ENCODE measurements at places on chromosomes 4 and X.

DNA sequence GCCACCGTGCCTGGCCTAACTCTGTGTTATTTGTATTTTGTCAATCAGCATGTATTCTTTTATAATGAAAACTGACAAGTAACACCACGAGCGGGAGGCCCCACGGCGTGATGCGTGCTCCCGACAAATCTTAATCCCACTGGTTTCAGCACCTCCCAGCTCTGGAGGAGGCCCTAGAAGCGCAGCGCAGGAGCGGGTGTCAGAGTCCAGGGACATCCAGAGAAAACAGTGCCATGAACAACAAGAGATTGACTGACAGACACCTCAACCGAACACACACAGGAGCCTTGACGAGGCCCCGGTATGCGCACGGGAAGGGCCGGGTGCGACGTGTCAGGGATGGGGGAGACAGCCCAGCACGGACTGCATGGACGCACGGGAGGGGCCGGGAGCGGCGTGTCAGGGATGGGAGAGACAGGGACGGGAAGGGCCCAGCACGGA, 23.0 kb downstream of the GAK start:
- DNase-seq: no peak

DNA sequence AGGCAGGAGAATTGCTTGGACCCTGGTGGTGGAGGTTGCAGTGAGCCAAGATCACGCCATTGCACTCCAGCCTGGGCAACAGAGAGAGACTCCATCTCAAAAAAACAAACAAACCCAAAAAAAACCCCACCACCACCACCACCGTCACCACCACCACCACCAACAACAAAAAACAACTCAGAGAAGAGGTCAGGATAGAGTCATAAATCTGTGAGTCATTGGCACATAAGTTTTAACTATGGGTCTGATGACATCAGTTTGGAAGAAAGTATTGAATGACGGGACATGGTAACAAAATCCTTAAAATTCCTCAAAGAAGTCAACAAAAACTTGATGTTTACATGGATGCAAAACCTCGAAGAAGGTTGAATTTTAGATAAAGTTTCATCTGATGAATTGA, 288.0 kb upstream of the SFRP2 start:
- DNase-seq: no peak

DNA sequence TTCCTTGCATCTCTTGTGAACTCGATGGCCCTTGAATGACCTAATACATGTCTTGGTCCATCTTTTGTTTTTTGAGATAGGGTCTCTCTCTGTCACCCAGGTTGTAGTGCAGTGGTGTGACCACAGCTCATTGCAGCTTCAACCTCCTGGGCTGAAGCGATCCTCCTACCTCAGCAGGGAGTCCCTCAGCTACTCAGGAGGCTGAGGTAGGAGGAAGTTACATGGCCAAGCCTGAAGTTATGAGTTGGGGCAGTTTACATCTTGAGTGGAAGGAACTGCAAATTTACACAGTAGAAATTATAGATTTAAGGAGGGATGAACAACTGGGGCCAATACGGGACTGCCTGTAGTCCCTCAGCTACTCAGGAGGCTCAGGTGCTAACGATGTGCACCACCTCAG, 97.2 kb upstream of the METTL14 start:
- no peak for DNase-seq

GRCh38 chrX:77436682-77437081, 10.5 kb upstream of the FGF16 start:
- no peak for DNase-seq

DNA sequence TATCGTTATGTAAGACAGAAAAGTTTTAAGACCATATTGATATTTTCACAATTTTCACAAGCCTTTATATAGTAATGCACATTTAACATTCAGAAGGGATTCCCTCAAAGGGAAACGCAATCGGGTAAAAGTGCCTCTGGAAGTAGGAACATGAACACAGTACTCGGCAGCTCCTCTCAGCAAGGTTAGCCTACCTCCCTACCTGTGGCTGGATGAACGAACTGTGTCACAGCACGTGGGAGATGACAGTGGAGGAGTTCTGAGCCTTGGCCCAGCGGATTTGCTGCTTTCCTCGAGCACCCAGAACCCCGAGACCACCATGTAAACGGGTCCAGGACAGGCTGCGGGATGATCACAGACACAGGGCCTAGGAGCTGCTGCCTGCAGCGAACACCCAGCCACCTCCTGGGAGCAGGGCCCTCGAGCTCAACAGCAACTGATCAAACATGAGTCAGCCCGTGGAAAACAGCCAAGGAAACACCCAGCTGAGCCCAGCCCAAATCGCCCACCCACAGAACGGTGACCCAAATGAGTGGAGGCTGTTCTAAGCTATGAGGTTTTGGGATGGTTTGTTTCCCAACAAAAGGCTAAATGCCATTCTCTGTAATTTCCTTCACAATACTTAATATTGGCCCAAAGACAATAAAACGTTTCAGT, 30.4 kb downstream of the FAT1 start:
- DNase-seq: peak; percentile 58

- no peak for DNase-seq
Measured at GRCh38 chr4:1714303-1715001, 2.3 kb upstream of the SLBP start.

DNA sequence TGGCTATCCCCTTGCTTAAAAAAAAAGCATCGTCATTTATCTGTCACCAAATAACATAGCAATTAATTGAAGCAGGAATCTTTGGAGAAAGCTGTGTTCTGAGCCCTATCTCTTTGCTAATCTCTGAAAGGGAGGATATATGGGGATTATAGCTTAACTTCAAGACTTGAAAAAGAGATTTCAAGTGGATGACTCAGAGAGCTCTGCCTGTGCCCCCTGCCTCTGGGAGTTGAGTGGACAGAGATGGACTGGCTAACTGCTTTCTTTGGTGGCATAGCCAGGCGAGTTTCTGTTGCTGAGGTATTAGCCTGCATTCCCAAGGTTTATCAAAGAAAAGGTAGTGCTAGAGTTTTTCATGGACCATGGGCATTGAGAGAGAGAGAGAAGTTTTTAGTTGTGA, 91.6 kb downstream of the DDIT4L start:
- DNase-seq: no peak

GRCh38 chr4:70841951-70842350, 2.3 kb upstream of the GRSF1 start:
- DNase-seq: no peak

DNA sequence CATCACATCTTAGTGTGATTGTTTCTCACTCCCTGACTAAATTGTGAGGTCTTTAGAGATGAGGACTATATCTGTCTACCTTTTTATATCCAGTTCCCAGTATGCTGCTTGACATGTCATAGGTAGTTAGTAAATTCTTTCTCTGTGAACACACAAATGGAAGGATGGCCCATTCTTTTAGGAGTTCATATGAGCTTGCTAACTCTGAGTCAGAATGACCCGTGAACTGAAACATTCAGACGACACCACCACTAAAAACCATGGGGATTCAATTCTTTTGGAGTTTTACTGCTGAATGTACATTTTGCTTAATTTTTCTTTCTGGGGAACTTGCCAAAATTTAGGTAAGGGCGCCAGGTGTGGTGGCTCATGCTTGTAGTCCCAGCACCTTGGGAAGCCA, 13.9 kb downstream of the OFD1 start:
- DNase-seq: no peak

Data from lower lobe of right lung (tissue), 2 donors.